Spleen (tissue), 13 donors: ENCODE measurements at places on chromosomes 7 and 10. TPM values are rescaled to one million over a fixed set of nuclear protein-coding genes. Genes with fewer than 3 reads are reported as not detected.

DNA sequence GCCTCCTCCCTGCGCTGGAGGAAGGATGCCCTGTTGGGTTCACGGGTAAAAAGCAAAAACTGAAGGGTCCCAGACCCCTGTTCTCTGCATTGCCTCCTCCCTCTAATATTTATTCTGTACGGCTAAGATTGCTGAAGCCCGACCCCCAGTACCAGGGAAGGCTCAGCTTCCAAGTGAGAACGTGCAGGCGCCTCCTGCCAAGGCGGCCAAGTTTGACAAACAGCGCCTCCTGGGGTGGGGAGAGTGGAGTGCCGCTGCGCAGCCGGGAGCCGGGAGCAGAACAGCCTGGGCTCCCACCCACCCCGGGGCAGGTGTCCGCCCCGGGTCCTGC, 4.7 kb upstream of the EBF3 start:
- no peak overlapping the region for H3K27ac ChIP-seq
- peaks cover 95% of the 10 kb centered on the region for H3K27me3 ChIP-seq
- H3K36me3 ChIP-seq, result no peaks in the 10 kb centered on the region
- DNase-seq, result no peak
- peaks cover 66% of the 10 kb centered on the region for H3K4me1 ChIP-seq

- no peak overlapping the region for H3K4me3 ChIP-seq
- peaks cover under 1% of the 10 kb centered on the region for H3K27me3 ChIP-seq
- no peak for DNase-seq
- H3K4me1 ChIP-seq, result peaks cover 5% of the 10 kb centered on the region
Observed at GRCh38 chr10:124086787-124087671, 6.4 kb downstream of the CHST15 start.

- no peaks in the 10 kb centered on the region for H3K4me1 ChIP-seq
- DNase-seq, result no peak
- H3K27ac ChIP-seq, result no peak overlapping the region
- no peak overlapping the region for H3K4me3 ChIP-seq
- peaks cover 7% of the 10 kb centered on the region for H3K36me3 ChIP-seq
Observed at GRCh38 chr10:58373442-58373827, 11.8 kb upstream of the TFAM start.

DNA sequence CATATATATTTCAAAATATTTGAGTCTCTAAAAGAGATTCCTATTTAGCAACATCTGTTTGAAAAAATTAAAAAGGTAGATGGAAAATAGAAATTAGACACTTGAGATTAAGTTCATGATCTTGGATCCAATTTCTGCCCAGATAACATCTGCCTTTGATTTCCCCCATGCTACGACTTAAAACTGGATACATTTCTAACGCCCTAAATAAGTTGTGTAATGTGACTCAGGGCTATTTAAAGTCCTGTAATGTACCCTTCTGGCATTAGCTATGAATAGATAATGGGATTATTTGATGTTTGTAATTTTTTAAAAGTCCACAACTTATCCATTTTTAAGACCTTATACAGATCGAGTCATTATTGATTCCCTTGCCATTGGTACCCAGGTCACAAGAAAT, 23.4 kb downstream of the CFAP43 start:
- no peak overlapping the region for H3K4me3 ChIP-seq
- H3K4me1 ChIP-seq, result no peaks in the 10 kb centered on the region
- no peaks in the 10 kb centered on the region for H3K36me3 ChIP-seq

GRCh38 chr7:255721-256361, 34.1 kb upstream of the FOXL3 start:
- H3K27ac ChIP-seq, result no peak overlapping the region
- H3K27me3 ChIP-seq, result no peaks in the 10 kb centered on the region
- H3K4me1 ChIP-seq, result no peaks in the 10 kb centered on the region
- no peak overlapping the region for H3K4me3 ChIP-seq
- no peaks in the 10 kb centered on the region for H3K36me3 ChIP-seq

- no peaks in the 10 kb centered on the region for H3K36me3 ChIP-seq
- H3K27me3 ChIP-seq, result no peaks in the 10 kb centered on the region
- no peak for DNase-seq
- no peak overlapping the region for H3K4me3 ChIP-seq
- no peaks in the 10 kb centered on the region for H3K4me1 ChIP-seq
Observed at GRCh38 chr7:20835111-20835750, 48.5 kb upstream of the SP8 start.

- H3K36me3 ChIP-seq, result no peaks in the 10 kb centered on the region
- no peak overlapping the region for H3K4me3 ChIP-seq
- no peaks in the 10 kb centered on the region for H3K27me3 ChIP-seq
Observed at GRCh38 chr7:81983406-81983805, 213.6 kb upstream of the HGF start.

- H3K4me3 ChIP-seq, result no peak overlapping the region
- no peaks in the 10 kb centered on the region for H3K27me3 ChIP-seq
- DNase-seq, result no peak
- H3K27ac ChIP-seq, result no peak overlapping the region
Observed at GRCh38 chr10:75035975-75036708, 75.3 kb upstream of the SAMD8 start.

DNA sequence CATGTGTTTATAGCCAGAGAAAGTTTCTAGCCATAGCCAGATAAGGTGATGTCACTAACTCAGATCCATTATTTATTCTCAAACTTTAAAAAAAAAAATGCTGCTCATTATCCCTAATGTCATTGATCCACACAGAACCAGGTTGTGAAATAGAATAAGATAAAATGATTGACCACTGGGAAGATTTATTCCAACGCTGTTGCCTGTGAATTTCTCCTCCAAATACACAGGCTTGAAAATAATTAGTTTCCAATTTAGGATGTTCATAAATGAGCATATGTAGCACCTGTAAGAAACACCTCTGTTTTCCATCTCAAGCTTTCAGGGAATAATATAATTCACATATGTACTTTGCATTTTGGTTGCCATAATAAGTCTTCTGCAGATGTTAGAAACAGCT, 283.1 kb upstream of the DKK1 start:
- H3K36me3 ChIP-seq, result no peaks in the 10 kb centered on the region
- no peak overlapping the region for H3K27ac ChIP-seq
- H3K4me3 ChIP-seq, result no peak overlapping the region
- H3K27me3 ChIP-seq, result no peaks in the 10 kb centered on the region
- H3K4me1 ChIP-seq, result no peaks in the 10 kb centered on the region
- no peak for DNase-seq

DNA sequence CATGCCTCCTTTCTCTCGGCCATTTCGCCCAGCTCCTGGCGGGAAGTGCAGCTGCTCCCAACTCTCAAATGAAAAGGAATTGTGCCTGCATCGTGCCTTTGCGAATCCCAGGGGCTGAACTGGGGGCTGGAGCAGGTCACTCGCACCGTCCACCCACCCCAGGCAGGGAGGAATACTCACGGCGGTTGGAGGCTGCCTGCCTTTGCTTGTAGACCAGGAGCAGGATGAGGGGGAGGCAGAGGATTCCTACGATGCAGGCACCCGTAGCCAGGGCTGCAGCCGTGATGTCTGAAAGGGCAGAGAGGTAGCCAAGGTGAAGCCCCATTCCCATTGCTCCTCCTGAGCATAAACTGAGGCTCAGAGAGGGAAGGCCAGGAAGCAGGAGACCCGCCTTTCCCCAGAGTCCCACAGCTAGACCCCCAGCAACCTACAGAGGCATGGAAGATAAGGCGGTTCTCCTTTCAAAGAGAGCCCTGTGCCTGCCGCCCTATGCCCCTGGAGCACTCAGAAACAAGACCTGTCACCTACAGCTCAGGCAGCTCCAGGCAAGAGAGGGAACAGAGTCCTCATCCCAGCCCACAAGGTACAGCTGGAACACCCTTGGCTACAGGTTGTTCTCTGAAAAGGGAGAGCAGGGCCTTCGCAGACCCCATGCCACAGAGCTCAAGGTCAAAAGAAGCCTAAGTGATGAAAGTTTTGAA, 18.0 kb downstream of the VSIR start:
- H3K27me3 ChIP-seq, result no peaks in the 10 kb centered on the region
- peak overlapping the region; percentile 95 for H3K27ac ChIP-seq
- peak; percentile 79 for DNase-seq
- H3K4me3 ChIP-seq, result no peak overlapping the region
- H3K4me1 ChIP-seq, result peaks cover 92% of the 10 kb centered on the region

DNA sequence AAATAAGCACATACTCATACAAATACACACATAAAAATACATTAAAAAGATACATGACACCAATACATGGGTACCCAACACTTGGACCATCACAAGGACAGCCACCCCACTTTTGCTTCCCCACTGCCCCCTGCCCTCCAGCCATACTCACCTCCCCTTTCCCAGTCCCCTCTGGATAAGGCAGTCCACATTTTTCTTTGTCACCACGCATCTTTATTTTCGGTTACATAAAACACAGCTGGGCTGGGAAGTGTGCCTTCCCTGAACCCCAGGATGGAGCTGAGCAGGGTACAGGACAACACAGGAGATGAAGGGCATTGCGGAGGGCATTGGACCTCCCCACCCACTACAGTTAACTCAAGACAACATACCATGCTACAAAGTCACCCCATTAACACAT, 1.1 kb upstream of the HOXA3 start:
- H3K27ac ChIP-seq, result no peak overlapping the region
- no peak overlapping the region for H3K4me3 ChIP-seq
- H3K27me3 ChIP-seq, result peaks cover 91% of the 10 kb centered on the region
- no peaks in the 10 kb centered on the region for H3K36me3 ChIP-seq
- no peak for DNase-seq
- H3K4me1 ChIP-seq, result peaks cover 77% of the 10 kb centered on the region

- no peaks in the 10 kb centered on the region for H3K4me1 ChIP-seq
- no peaks in the 10 kb centered on the region for H3K36me3 ChIP-seq
- no peak overlapping the region for H3K27ac ChIP-seq
- no peak overlapping the region for H3K4me3 ChIP-seq
- DNase-seq, result no peak
- peaks cover 20% of the 10 kb centered on the region for H3K27me3 ChIP-seq
Observed at GRCh38 chr10:120251821-120252442, 205.1 kb upstream of the PLPP4 start.

GRCh38 chr7:64307254-64308015, 6.3 kb upstream of the ZNF736 start:
- DNase-seq, result peak; percentile 99
- no peaks in the 10 kb centered on the region for H3K36me3 ChIP-seq
- no peaks in the 10 kb centered on the region for H3K27me3 ChIP-seq
- H3K27ac ChIP-seq, result peak overlapping the region; percentile 79
- peaks cover 14% of the 10 kb centered on the region for H3K4me1 ChIP-seq

GRCh38 chr10:122516734-122517133, 43.8 kb upstream of the DMBT1 start:
- peaks cover 21% of the 10 kb centered on the region for H3K4me1 ChIP-seq
- no peak overlapping the region for H3K4me3 ChIP-seq
- no peak overlapping the region for H3K27ac ChIP-seq
- H3K27me3 ChIP-seq, result no peaks in the 10 kb centered on the region

- H3K27ac ChIP-seq, result no peak overlapping the region
- peaks cover 13% of the 10 kb centered on the region for H3K4me1 ChIP-seq
- H3K4me3 ChIP-seq, result no peak overlapping the region
Observed at GRCh38 chr7:105131033-105131656, 117.1 kb downstream of the KMT2E start.

- H3K4me1 ChIP-seq, result no peaks in the 10 kb centered on the region
- peaks cover 93% of the 10 kb centered on the region for H3K36me3 ChIP-seq
- H3K27ac ChIP-seq, result no peak overlapping the region
- DNase-seq, result no peak
- no peak overlapping the region for H3K4me3 ChIP-seq
Observed at GRCh38 chr7:102175423-102176170, 111.1 kb upstream of the SH2B2 start.

GRCh38 chr7:6106140-6106904, 75.1 kb downstream of the ANKRD61 start:
- peak overlapping the region; percentile 98 for H3K27ac ChIP-seq
- no peak for DNase-seq
- peaks cover 42% of the 10 kb centered on the region for H3K4me1 ChIP-seq

DNA sequence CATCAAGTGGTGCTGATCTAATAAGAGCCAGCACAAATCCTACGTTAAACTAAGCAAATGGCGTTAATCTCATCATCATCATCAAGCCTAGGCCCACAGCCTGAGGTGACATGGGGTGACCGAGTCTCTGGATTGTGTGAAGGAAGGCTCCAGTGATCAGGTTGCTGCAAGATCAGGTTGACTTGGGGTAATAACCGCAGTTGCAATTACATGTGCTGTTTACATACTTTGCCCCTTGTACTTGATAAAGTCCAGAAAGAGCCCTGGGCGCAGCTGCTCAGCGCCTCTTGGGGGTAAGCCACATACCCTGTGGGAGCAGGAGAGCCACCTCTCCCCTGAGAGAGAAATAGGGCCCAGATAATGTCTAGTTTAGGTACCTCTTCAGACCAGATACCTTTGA, 228.1 kb downstream of the WDR11 start:
- no peaks in the 10 kb centered on the region for H3K27me3 ChIP-seq
- no peak overlapping the region for H3K4me3 ChIP-seq
- no peaks in the 10 kb centered on the region for H3K4me1 ChIP-seq
- no peaks in the 10 kb centered on the region for H3K36me3 ChIP-seq

- peak overlapping the region; percentile 71 for H3K27ac ChIP-seq
- H3K27me3 ChIP-seq, result no peaks in the 10 kb centered on the region
- DNase-seq, result peak; percentile 91
Observed at GRCh38 chr10:944034-944831, 12.7 kb upstream of the LARP4B start.

TMEM236 gene
- polyA plus RNA-seq, result 0.22 TPM

KCNH2 gene
- 1.3 TPM for polyA plus RNA-seq

CTAGE15 gene
- polyA plus RNA-seq, result 0.11 TPM

SLC26A5 gene
- 0.02 TPM for polyA plus RNA-seq
